ENCODE measurements at places on chromosomes 5 and 9. TPM values are rescaled to one million over a fixed set of nuclear protein-coding genes. Genes with fewer than 3 reads are reported as not detected.

Gene OR1N2
- not detected for total RNA-seq

Gene DBH
- not detected for total RNA-seq

Gene RORB
- total RNA-seq = 1.1 TPM

Gene WDR38
- total RNA-seq = not detected

Gene IFNA13
- total RNA-seq = not detected

Gene IL5
- not detected for total RNA-seq

Gene PTPN3
- 27.0 TPM for total RNA-seq

DNA sequence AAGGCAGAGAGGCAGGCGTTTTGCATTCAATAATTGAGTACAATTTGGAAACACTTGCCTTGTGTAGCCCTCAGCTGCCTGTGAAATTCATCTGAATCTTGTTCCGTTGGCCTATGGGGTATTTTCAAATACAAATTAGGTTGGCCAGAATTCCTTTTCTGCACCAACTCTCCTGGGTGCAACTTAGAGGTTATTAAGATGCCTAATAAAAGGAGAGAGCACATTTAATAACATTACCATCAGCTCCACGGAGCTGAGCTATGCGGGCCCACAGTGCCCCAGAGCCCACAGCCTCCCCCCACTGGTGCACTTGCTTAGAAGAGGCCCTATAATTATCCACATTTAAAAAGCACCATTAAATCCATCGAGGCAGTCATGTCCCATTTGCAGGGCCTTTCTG, 367.6 kb upstream of the CLINT1 start:
- no peak overlapping the region for H3K4me3 ChIP-seq
- DNase-seq = no peak
- H3K4me1 ChIP-seq = no peaks in the 10 kb centered on the region
- H3K36me3 ChIP-seq = no peaks in the 10 kb centered on the region

GRCh38 chr5:143199161-143199560, 204.3 kb downstream of the NR3C1 start:
- no peaks in the 10 kb centered on the region for H3K36me3 ChIP-seq
- no peaks in the 10 kb centered on the region for H3K27me3 ChIP-seq
- no peak for DNase-seq
- H3K4me1 ChIP-seq = peaks cover 4% of the 10 kb centered on the region

DNA sequence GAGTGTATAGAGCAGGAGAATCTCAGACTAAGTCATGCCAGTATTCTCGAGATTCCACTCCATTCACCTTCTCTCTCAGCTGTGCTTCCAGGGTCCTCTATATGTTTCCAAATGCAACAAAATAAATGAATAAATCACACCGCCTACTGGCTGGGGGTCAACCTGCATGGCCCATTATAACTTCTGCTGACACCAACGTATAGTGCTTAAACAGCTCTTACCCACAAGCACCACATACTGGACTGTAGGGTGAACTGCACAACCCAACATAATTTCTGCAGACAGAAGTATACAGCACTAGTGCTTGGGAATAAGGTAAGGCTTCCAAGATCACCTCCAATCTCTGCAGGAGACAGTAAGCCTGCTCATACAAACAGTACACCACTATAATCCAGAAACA, 33.1 kb upstream of the HTR4 start:
- no peaks in the 10 kb centered on the region for H3K36me3 ChIP-seq
- H3K4me3 ChIP-seq = no peak overlapping the region
- no peak overlapping the region for H3K27ac ChIP-seq
- peaks cover 8% of the 10 kb centered on the region for H3K4me1 ChIP-seq

- H3K4me3 ChIP-seq = no peak overlapping the region
- DNase-seq = no peak
- peaks cover 6% of the 10 kb centered on the region for H3K27me3 ChIP-seq
- no peaks in the 10 kb centered on the region for H3K4me1 ChIP-seq
Measured at GRCh38 chr5:140084541-140084940, 29.4 kb upstream of the PURA start.

DNA sequence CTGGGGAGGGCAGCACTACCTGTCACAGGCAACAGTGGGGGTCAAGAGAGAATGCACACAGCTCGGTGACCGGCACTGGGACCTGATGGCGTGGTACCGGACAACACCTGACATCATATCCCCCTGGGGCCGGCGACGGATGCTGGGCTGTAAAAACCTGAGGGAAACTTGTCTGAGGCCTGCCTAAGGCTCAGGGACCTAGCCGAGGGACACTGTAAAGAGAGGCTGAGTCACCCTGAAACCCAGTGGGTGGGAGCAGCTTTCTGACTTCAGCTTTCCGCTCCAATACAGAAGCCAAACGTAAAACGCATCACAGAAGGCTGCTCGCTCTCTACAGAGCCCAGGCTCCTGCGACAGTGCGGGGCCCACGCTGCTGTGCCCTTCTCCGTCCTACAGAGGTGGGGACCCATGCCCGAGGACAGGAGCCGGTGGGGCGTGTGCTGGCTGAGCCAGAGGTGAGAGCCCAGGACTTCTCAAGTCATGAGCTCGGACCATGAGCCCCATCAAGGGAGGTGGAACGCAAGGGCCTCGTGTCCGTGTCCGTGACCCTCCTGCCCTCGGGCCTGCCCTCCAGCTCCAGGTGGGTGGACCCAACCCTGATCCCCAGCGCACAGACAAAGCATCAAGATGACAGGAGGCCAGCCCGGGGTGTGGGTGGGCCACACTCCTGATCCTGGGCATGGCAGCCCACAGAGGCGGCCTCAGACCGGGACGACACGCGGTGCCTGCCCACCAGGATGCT, 5.3 kb downstream of the RALGDS start:
- H3K27ac ChIP-seq = peak overlapping the region; percentile 71
- peaks cover 83% of the 10 kb centered on the region for H3K4me1 ChIP-seq
- DNase-seq = no peak
- no peaks in the 10 kb centered on the region for H3K27me3 ChIP-seq
- H3K4me3 ChIP-seq = no peak overlapping the region

DNA sequence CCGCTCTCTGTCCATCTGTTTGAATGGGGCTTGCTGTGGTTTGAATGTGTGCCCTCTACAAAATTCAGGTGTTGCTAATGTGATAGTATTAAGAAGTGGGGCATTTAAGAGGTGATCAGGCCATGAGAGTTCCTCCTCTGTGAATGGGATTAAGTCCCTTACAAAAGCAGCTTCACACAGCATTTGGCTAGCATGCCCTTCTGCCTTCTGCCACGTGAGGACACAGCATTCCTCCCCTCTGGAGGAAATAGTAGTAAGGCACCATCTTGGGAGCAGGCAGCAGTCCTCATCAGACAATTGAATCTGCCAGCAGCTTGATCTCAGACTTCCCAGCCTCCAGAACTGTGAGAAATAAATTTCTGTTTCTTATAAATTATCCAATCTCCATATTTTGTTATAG, 540.2 kb downstream of the CSNK1G3 start:
- no peak overlapping the region for H3K4me3 ChIP-seq
- DNase-seq = no peak

- peak; percentile 59 for DNase-seq
- no peaks in the 10 kb centered on the region for H3K36me3 ChIP-seq
- peaks cover 5% of the 10 kb centered on the region for H3K4me1 ChIP-seq
Measured at GRCh38 chr5:168311061-168311566, 19.7 kb downstream of the WWC1 start.

- H3K4me3 ChIP-seq = no peak overlapping the region
- no peaks in the 10 kb centered on the region for H3K27me3 ChIP-seq
- no peak overlapping the region for H3K27ac ChIP-seq
- no peaks in the 10 kb centered on the region for H3K4me1 ChIP-seq
- no peak for DNase-seq
Measured at GRCh38 chr9:13898957-13899356, 415.0 kb downstream of the NFIB start.

GRCh38 chr9:93397661-93398373, 53.7 kb upstream of the FAM120A start:
- no peak overlapping the region for H3K27ac ChIP-seq
- H3K36me3 ChIP-seq = no peaks in the 10 kb centered on the region
- no peaks in the 10 kb centered on the region for H3K4me1 ChIP-seq
- no peaks in the 10 kb centered on the region for H3K27me3 ChIP-seq
- H3K4me3 ChIP-seq = no peak overlapping the region

DNA sequence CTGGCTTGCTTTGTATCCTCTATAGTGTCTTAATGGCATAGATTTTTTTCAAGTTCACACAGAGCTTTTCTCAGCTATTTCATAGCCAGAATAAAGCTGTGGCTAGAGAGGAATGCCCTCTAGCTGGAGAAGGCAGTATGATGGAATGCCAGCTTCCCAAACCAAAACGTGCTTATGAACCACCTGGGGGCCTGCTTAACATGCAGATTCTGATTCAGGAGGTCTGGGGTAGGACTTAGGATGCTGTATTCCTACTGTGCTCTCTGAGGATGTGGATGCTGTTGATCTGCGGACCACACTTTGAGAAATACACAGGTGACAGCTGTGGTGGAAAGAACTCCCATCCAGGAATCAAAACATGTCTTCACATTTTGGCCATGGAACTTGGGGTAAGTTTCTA, 49.9 kb upstream of the DPYSL3 start:
- H3K4me1 ChIP-seq = peaks cover 6% of the 10 kb centered on the region
- DNase-seq = no peak
- no peaks in the 10 kb centered on the region for H3K27me3 ChIP-seq
- no peaks in the 10 kb centered on the region for H3K36me3 ChIP-seq
- no peak overlapping the region for H3K27ac ChIP-seq

DNA sequence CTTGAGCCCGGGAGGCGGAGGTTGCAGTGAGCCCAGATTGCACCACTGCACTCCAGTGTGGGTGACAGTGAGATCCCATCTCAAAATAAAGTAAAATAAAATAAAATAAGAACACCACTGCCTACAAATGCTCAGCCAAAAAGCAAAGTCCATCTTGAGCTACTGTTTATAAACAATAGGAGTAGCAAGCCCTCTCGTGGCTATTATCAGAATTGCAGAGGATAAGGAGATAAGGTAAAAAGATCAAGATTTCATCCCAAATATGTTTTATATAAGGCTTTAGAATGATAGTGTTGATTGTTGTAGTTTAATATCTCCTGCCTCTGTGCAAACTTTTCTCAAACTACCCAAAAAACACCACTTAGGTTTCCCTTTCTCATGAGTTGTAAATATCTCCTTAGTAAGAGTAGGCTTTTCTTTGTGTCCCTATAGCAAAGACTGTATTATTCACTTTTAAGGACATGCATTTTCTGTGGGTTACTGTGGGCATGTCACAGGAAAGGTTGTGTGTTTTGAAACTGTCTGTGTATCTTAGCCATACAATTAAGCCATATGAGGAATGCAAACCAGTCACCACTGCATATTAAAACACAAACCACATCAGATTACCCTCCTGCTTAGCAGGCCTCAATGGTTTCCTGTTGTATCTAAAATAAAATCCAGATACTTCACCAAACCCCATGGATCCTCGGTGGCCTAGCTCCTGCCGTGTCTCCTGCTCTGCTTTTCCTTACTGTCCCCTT, 31.8 kb upstream of the CKS2 start:
- no peak overlapping the region for H3K27ac ChIP-seq
- DNase-seq = no peak
- peaks cover 9% of the 10 kb centered on the region for H3K4me1 ChIP-seq
- H3K4me3 ChIP-seq = no peak overlapping the region

- H3K36me3 ChIP-seq = no peaks in the 10 kb centered on the region
- no peaks in the 10 kb centered on the region for H3K4me1 ChIP-seq
- H3K4me3 ChIP-seq = no peak overlapping the region
- no peaks in the 10 kb centered on the region for H3K27me3 ChIP-seq
- H3K27ac ChIP-seq = no peak overlapping the region
- no peak for DNase-seq
Measured at GRCh38 chr5:137233726-137234125, 265.4 kb downstream of the SPOCK1 start.

DNA sequence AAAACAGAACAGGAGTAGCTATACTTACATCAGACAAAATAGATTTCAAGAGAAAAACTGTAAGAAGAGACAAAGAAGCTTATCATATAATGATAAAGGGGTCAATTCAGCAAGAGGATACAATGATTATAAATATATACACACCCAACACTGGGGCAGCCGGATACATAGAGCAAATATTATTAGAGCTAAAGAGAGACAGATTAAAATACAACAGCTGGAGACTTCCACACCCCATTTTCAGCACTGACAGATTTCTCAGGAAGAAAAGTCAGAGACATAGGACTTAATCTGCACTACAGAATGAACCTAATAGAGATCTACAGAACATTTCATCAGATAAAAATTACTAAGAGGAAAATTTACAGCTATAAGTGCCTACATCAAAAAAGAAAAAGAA, 35.7 kb downstream of the OXCT1 start:
- no peaks in the 10 kb centered on the region for H3K36me3 ChIP-seq
- peaks cover 17% of the 10 kb centered on the region for H3K4me1 ChIP-seq
- H3K27ac ChIP-seq = no peak overlapping the region
- H3K27me3 ChIP-seq = no peaks in the 10 kb centered on the region
- DNase-seq = no peak

- no peak for DNase-seq
- no peaks in the 10 kb centered on the region for H3K4me1 ChIP-seq
- H3K27me3 ChIP-seq = no peaks in the 10 kb centered on the region
- H3K4me3 ChIP-seq = no peak overlapping the region
- no peak overlapping the region for H3K27ac ChIP-seq
- no peaks in the 10 kb centered on the region for H3K36me3 ChIP-seq
Measured at GRCh38 chr5:93748875-93749397, 7.5 kb upstream of the POU5F2 start.

- H3K4me1 ChIP-seq = peaks cover 2% of the 10 kb centered on the region
- no peaks in the 10 kb centered on the region for H3K27me3 ChIP-seq
- H3K4me3 ChIP-seq = no peak overlapping the region
- H3K27ac ChIP-seq = no peak overlapping the region
- H3K36me3 ChIP-seq = no peaks in the 10 kb centered on the region
Measured at GRCh38 chr5:123673107-123673506, 161.1 kb downstream of the CSNK1G3 start.

DNA sequence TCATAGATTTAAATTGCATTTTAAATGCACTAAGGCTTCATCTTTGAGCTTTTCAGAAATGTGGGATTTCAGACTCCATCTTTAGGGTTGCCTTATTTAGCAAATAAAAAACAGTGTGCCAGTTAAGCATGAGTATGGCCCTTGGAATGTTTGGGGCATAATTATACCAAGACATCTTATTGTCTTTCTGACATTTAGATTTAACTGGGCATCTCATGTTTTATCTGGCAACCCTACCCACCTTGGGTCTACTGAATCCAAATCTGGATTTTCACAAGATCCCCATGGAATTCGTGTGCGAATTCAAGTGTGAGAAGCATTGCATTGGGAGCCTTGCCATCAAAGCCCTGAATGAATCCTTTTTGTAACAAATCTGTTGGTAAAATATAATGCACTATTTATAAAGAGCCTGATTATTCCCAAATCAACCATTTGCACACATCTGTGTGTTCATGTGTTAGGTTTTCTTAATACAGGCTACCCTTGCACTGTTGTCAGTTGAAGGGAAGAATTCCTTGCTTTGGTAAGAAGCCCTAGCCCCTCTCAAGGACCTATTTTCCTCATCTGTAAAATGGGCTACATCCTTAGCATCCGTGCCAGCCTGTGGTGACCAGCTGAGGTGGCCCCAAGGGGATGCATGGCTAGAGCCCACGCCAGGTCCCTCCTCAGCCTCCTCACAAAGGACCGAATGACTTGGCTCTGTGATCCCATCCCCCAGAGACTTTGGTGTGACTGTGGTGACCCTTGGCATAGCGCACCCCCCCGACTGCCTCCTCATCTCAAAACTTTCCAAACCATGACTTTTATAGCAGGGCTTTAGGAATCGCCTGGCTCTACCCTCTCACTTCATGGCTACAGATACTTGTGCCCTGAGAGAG, 8.1 kb downstream of the GSN start:
- peak overlapping the region; percentile 98 for H3K27ac ChIP-seq
- H3K4me1 ChIP-seq = peaks cover 94% of the 10 kb centered on the region
- no peak overlapping the region for H3K4me3 ChIP-seq
- H3K27me3 ChIP-seq = no peaks in the 10 kb centered on the region
- no peak for DNase-seq

Data from transverse colon (tissue), 4 donors.